NCI-H1105 (cell line): ENCODE measurements at places on chromosomes 12 and 14.

DNA sequence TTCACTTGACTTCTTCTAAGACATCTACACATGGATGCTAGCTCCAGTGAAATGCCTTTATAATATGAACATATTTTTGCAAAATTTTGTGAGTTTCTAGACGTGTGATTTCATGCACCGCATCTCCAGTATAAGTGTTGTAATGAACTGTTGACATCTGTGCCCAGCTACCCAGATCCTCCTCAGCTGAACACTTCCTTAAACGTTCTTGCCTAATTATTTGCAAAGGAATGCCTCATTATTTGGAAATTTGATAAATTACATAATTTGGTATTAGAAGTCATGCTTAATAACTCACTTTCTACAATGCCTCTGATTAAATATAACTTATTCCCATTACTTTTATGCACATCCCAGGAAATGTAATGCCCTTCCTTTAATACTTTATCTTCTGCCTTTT is 14.0 kb downstream of the OR11G2 start:
- DNase-seq, result no peak

- no peak for DNase-seq
These were observed 129.6 kb upstream of the GARIN2 start for GRCh38 chr14:67059596-67059995.

GRCh38 chr14:53953828-53954550 is 2.6 kb downstream of the BMP4 start:
- DNase-seq, result no peak

DNA sequence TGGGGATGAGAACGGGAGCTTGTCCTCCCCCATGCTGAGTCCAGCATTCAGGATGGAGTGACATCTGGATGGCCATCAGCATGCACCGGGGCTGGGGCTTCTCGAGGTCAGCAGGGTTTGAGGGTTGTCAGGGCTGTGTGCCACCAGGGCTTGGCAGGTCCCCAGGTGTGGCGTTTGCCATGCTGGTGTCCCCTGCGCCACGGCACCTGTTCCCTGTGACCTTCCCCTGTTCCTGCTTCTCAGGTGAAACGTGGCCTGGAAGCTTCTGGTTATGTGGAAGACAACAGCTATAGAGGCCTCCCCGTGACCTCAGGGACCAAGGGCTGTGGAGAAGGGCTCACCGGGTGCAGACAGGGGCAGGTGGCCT is 152.4 kb downstream of the KIF26A start:
- no peak for DNase-seq

DNA sequence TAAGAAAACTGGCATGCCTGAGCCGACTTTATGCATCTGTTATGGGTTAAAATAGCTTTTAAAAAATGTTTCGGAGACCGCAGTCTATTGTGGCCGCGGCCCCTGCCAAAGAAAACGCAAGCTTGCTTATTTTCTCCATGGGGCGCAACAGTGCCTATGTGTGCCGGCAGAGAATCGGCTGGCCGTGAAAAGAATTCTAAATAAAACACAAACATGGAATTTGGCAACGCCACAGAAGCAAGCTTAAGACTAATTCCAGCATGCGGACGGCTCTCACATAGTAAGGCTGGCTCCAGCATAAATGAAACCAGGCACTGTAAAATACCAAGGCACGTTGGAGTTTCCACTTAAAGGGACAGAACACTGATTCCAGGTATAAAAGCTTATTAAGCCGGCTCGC is 56.7 kb downstream of the BCL11B start:
- DNase-seq, result no peak

DNA sequence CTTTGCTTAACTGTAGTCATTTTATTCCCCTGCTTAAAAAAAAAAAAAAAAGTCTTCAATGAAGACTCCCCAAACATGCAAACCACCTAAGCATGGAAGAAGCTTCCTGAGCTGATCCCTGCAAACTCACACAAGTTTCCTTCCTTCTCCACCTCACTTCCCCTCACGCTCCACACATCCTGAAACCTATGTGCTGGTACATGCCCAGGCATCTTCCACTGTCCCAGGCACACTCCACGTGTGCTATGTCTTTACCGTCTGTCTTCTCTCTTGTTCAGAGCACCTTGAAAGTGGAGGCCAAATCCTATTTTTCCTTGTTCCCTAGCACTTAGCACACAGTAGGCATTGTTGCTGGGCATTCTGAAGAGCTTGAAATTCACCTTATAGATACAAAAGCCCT is 13.4 kb downstream of the LRIG3 start:
- DNase-seq, result no peak

GRCh38 chr12:8156845-8157244 is at the start of gene ZNF705A:
ZNF705A (plus strand) TSS chr12:8157015; CDS start chr12:8172626, 15,611 bp downstream.
- DNase-seq, result no peak

- DNase-seq, result peak; percentile 55
These were observed 19.3 kb downstream of the ZC2HC1C start for GRCh38 chr14:75088566-75089373.

DNA sequence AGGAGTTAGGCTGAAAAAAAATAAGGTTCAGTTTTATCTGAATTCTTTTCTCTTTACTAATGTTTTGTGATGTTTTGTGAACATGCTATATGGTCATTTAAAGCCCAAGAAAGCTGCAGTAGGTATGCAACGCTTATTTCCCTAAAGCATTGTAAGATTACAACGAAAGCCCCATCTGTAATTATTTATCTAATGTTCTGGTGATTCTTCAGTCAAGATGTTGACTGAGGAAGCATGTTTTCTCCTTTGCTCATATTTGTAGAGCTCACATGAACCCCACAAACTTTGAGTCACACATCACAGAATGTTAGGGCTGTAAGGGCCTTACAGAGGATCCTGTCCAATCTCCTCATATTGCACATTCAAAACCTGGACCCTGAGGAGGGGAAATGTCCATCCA is 3.2 kb upstream of the TUBA1C start:
- no peak for DNase-seq

- no peak for DNase-seq
These were observed 8.8 kb upstream of the PLEKHG6 start for GRCh38 chr12:6301721-6302120.
